ENCODE measurements at places on chromosomes 6 and 20. TPM values are rescaled to one million over a fixed set of nuclear protein-coding genes. Genes with fewer than 3 reads are reported as not detected.

The C4A gene
- 4.6 TPM for total RNA-seq

DNA sequence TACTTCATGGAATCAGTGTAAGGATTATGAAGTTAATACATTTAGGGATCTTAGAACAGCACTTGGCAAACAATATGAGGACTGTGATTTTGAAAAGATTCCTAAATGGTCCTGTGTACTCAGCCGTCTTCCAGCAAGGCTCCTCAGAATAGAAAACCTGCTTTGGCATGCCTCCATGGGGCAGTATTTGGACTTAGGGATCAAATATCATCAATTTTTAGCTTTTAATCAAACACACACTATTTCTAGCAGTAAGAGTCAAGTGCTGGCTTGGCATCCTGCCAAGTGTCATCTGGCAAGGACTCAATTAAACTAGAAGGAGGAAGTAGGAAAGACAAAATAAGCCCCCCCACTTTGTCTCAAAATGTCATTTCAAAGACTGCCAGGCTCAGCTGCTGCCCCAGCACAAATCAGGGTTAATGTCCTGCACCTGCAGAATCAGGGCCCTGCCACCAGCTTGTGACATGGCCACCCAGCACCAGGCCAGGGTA lies 40.8 kb downstream of the IYD start:
- DNase-seq = peak; percentile 29

GRCh38 chr6:90273863-90274262 lies 22.8 kb downstream of the BACH2 start:
- DNase-seq = no peak

DNA sequence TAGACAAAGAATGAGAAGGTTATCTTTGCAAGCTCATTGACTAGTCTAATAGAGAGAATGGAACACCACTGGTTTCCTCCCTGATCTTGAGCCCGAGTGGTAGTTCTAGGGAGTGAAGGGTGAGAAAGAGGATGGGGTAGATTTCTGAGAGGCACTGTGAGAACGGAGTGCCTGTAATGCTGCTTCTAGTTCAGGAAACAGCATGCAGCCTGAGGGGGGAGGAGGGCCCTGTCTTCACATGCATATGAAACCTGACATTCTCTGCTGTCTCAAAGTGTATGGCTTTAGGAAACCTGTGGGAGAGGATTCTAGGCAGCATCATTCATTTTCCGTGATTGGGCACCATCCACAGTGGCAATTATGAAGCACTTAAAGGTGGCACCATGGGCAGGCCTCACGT lies 259.4 kb upstream of the MAN1A1 start:
- no peak for DNase-seq

GRCh38 chr6:148980234-148980633 lies 233.4 kb downstream of the UST start:
- DNase-seq = no peak

DNA sequence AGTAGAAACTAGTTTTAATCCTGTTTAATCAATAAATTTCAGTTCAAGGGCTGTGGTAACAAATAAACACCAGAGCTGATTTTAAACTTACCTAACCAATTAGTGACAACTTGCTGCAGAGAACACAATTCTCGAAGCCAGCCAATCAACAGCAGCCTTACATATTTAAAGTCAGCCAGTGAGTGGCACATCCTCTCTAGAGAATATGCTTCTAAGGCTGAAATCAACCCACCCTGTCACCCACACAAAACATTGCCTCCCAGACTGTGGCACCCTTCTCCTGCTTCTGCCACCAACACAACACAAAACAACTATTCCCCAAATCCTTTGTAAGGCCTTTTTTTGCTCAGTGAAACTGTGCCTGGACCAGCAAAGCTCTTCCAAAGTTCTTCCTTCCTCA lies 306.0 kb downstream of the EYA4 start:
- DNase-seq = no peak

DNA sequence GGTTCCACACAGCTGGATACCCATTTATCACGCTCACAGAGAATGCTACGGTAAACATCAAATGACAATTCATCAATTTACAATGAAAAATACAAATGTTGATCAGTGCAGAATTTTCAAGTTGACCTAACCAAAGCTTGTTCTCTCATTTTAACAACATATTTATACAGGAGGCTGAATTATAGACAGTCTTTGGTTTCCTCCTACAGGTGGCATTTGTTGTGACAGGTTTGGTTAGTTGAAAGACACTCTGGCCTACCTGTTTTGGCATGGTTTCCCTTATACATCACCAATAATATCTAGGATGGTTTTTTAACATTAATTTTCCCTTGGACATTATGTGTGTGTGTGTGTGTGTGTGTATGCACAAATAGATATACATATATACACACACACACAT lies 642.5 kb upstream of the MMS22L start:
- no peak for DNase-seq

GRCh38 chr6:119845161-119845560 lies 495.6 kb upstream of the MAN1A1 start:
- DNase-seq = no peak
